ENCODE measurements at places on chromosomes 4 and X. TPM values are rescaled to one million over a fixed set of nuclear protein-coding genes. Genes with fewer than 3 reads are reported as not detected.

DNA sequence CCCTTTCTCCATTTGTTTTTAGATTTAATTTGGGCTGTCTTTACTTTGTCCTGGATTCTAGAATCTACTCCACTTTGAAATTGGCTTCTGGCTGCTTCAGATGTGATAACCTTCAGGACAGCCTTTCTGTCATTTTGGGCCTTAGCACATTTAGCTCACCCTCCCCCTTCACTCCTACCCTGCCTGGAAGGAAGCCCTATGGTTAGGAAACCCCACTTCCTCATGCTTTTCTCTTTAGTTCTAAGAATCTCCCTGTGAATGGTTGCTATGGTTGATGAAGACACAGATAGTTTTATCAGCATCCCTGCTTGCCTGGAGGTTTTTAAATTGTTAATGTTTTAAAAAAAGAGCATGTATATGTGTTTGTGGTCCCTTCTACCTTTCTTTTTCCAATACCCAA is 100.7 kb upstream of the PTPN13 start:
- DNase-seq: no peak

DNA sequence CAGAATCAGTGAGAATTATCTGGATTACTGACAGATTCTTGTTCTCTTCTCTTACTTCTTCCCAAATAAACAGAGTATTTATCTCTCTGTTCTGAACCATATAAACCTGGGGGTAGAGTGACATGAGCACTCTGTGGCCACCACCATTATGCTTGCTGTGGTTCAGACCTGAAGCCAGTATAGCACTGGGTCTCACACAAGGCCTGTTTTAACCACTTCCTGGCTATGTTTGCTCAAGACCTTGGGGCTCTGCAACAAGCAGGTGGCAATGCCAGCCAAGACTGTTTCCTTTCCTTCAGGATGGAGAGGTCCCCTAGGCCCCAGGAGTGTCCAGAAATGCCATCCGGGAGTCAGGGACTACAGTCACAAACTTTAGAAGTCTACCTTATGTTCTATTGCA is 21.7 kb upstream of the HEPH start:
- no peak for DNase-seq

GRCh38 chr4:9947168-9948062 is 73.9 kb downstream of the SLC2A9 start:
- DNase-seq: no peak

DNA sequence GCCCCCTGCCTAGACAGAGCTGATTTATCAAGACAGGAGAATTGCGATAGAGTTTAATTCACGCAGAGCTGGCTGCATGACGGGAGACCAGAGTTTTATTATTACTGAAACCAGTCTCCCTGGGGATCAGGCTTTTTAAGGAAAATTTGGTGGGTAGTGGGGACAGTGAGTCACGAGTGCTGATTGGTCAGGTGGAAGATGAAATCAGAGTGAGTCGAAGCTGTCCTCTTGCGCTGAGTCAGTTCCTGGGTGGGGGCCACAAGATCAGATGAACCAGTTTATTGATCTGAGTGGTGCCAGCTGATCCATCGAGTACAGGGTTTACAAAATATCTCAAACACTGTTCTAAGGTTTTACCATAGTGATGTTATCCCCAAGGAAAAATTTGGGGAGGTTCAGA is 36.6 kb downstream of the MYOZ2 start:
- DNase-seq: no peak

DNA sequence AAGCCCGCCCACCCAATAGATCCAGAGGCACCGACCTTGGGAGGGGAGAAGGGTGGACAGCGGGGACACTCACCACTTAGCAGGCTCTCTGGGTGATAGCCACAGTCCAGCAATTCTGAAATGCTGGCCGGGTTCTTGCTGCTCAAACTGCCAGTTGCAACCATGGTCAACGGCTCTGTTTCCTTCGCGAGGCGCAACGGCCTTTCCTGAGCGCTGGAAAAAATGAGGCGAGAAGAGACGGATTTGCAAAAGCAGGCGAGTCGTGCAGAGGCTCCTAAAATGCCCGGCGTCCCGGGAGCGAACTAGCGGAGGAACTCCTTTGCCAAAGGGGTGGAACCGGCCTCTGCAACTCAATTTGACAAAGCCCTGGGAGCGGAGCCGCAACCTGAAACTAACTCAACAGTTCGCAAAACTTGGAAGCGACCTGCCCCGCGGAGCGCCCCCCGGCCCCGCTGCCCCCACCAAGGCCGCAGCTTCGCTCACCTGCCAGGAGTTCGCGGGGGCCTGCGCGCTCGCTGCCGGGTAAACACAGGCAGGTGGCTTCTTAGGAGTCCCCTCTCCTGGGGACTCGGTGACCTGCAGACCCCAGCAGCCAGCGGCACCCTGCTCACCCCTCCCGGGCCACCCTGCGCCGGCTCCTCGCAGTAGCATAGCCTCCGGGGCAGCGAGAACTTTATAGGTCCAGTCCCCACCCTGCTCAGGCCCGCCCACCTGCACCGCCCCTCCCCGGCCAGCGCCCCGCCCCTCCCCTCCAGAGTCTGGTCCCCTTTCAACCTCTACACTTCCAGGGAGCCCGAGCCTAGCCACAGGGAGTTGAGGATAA is at the start of gene DDIT4L:
Gene DDIT4L, minus strand, starts transcription at position 649 of the 823 bp plus-strand sequence. Its CDS starts 485 bp downstream, at position 164.
- peak; percentile 39 for DNase-seq

GRCh38 chr4:138535316-138535715 is 293.2 kb upstream of the SLC7A11 start:
- no peak for DNase-seq

DNA sequence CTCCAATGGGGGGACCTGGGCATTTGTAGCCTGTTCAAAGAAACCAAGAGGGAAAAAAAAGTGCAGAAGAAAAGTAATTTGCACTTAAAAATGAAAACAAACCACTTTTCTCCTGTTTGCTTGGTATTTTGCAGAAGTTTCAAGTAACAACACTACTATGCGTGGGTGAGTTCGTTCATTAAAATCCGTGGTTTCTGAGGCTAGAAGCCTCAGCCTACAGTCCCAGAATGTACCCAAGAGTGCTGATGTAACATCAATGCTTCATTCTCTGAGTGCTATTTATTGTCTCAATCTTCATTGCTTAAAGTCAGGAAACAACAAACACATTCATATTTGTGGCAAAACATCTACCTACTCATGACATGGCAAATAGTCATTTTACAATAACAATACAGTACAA is 29.2 kb downstream of the LGI2 start:
- DNase-seq: no peak

- peak; percentile 14 for DNase-seq
Measured at GRCh38 chr4:1502501-1502886, 96.3 kb upstream of the NKX1-1 start.

DNA sequence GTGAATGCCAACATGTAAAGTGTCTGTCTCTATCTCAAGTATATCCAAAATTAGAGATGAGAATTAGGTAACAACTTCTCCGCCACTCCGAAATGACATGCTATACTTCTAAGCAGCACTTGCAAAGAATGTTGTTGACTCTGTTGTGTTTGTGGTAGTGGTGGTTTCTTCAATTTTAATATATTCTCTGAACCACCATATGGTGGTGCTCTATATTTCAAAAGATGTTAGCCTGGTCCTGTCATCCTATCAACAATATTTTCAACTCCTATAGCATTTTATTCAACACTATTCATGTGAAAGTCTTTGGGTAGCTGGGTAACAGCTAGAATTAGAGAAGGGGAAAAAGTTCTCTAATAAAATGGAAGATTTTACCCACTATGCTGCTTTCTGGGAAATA is 1622.8 kb upstream of the IGFBP7 start:
- no peak for DNase-seq

DNA sequence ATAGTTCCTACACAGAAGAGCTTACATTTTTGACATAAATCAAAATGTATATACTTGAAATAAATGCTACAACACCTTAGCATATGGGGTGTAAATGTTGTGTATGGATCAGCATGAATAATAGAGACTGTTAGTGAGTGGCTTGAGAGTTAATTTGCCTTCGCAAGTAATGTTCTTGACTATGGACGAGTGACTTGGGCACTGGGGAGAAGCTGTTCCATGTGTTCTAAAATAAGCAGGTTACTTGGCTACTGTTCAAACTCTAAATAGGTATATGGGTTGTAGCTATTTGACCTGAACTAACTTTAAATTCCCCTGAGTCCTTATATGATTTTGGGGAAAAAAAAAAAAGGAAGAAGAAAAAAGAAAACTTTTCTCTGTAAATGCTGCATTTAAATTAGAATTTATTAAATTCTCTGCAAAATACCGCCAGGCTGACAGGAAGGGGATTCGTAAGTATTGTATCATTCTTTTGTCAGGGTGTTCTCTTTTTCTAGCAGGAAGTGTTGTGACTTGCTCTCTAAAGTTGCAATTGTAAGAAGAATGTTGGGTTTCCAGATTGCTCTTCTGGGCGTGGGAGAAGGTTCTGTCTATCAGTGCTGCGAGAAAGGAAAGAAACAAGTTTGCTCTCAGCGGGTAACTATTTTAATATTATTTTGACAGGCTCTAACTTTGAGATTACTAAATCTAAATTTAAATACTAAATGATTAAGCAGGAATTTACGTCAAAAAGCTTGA is 32.2 kb downstream of the PLS3 start:
- no peak for DNase-seq

DNA sequence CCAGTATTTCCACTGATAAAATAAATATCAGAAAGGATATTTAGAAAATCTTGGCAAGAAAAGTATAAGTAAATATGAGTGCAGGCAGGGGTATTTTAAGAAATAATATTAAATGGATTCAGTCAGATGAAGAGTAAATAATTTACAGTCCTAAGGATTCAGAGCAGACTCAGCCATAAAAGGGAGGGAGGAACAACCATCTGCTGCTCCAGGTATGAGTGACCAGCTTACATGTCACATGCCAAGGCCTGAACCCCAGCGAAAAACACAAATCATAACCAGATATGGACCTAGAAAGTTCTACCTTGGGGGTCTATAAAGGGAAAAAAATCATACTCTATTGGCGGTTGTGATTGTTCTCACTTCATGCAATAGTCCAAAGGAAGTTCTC is 166.8 kb downstream of the COL4A6 start:
- no peak for DNase-seq

GRCh38 chr4:130419211-130419975 is 1323.4 kb downstream of the C4orf33 start:
- DNase-seq: no peak

GRCh38 chr4:14379183-14379582 is 623.1 kb upstream of the CPEB2 start:
- no peak for DNase-seq

GRCh38 chrX:153800177-153800722 is 5.8 kb downstream of the SSR4 start:
- no peak for DNase-seq

DNA sequence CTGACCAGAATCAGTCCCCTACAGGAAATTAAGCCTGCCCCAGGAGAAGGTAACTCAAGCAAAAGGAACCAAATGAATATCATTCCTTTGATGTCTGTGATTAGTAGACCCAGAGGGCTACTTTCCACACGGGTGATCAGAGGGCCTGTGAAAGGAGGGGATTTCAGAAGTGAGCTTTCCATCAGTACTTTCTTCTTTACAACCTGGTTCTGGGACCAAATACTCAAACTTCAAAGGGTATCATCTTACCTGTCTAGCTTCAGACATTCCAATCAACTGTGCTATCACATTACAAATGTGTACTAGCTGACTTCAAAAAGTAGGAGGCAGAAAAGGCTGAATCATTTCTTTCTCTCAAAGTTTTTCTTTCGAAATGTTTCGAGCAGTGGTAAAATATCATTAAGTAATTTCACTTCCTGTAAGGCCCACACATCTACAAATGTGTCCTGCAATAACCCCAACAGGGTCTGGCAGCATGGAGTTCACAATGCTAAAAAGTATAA is 23.9 kb downstream of the ACSL4 start:
- no peak for DNase-seq

DNA sequence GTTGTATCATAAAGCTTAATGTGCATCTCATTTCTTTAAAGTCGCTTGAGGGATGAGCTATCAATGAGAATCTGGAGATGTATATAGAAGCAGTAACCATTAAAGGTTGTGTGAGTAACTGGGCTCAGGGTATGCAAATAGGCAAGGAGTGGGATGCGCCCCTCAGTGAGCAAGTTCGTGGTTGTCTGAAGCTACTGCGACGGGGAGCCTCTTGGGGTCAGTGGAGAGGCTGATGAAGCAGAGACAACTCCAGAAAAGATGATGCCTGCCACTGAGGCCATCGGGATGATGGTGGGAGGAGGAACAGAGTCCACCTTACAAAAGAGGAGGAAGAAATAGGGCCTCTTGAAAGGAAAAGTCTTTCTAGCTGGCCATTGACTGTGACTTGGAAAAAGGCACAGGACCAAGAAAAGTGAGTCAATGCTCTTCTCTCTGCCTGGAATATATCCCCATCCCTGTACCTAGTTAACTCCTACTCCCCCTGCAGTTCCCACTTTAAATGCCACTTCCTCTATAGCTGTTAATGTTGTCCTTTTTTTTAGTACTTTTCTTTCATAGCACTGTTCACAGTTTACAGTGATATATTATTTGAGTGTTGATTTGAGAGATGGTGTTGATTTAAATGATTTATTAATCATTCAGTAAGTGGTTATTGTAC is 51.4 kb upstream of the LSM6 start:
- no peak for DNase-seq

- no peak for DNase-seq
Measured at GRCh38 chr4:110849461-110849860, 226.6 kb upstream of the PITX2 start.

DNA sequence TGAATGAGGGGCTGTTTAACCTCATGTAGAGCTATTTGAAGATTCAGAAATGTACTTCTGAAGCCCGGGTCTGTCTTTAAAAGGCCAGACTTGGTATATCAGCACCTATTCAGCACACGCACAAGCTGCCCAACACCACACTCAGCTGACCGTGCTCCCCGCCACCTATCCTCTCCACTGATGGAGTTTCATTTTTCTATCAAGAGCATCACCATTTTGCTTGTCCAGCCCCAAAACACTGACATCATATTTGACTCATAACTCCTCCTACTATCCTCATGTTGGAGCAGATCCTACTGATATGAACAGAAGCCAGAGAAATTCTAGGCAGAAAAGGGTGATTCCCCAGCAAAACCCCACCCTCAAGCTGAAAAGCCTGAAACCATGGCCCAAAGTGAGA is 100.3 kb downstream of the SORBS2 start:
- no peak for DNase-seq

Gene VCX3B
- total RNA-seq: not detected

Gene RNF212
- total RNA-seq: 7.3 TPM

Gene GPR143
- not detected for total RNA-seq

Gene STK32B
- not detected for total RNA-seq

Gene NUP62CL
- total RNA-seq: 1.8 TPM

Gene SH3RF1
- not detected for total RNA-seq

Gene HSFX2
- total RNA-seq: 0.28 TPM

Gene CYSLTR1
- total RNA-seq: 4.2 TPM

Gene ZNF718
- total RNA-seq: 21.6 TPM

Gene POU4F2
- total RNA-seq: not detected

Gene AFF2
- total RNA-seq: 0.68 TPM

Gene GLRA3
- total RNA-seq: not detected
